ENCODE measurements at places on chromosomes 13 and 19. TPM values are rescaled to one million over a fixed set of nuclear protein-coding genes. Genes with fewer than 3 reads are reported as not detected.
A peak's percentile ranks its signal among the peaks of the same experiment; 100 is the strongest.

DNA sequence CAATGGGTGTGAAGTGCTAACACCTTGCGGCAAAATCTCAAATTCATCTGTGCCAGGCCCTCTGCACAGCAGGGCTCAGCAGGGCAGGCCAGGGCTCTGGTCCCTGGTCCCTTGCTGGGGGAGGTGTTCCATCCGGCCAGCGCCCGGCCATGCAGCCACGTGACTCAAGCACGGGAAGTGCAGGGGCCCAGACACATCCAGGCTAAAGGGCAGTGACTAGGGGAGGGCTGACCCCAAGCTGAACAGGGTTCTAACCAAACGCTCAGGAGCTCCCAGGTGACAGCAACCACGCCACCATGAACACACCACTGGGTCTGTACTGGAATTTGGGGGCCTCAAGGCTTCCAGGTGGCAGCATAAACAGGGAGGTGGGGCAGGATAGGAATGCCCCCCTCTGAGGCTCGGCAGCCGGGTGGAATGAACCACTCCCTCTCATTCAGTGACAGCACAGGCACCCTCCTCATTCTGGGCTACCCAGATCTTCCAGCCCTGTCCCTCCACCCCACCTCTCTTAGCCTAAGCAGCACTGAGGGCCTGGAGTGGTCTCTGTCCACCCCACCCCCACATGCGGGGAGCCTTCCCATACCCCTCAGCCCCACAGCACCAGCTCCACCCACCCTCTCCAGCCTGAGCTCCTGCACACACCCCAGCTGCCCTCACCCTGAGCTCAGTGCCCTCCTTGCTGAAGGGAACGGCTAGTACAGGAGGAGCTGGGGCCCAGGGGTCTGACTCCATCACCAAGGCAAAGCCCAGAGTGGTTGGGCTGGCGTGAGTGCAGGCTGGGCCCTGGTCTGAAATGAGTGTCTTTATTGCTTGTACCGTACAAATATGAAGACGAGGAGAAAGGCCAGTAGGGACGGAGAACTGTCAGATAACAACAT is 5.3 kb upstream of the CCNP start:
- DNase-seq = peak; percentile 37

DNA sequence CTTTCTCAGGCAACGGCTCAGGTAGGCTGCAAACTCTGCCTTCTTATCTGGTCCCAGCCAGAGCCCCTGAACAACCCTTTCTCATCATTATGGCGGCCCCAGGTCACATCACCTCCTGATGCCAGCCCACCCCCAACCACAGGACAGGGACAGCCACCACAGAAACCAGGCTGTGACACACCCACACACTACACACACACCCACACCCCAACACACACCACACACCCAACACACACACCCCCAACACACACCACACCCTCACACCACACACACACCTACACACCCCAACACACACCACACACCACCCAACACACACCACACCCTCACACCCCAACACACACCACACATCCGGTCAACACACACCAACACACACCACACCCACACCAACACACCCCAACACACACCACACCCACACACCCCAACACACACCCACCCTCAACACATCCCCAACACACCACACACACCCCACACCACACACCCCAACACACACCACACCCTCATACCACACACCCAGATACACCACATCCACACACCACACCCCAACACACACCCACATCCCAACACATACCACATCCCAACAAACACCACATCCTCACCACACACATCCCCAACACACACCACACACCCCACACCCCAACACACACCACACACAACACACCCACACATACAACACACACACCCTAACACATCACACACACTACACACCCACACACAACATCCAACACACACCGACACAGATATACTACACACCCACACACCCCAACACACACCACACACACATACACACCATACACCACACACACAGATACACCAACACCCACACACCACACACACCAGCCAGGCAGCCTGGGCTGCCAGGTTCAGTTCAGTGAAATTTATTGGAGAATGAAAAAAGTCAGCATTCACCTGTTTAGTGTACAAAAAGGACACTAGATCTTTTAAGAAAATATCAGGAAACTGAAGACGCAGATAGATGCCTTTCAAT is 4.2 kb upstream of the ISYNA1 start:
- no peak for DNase-seq

- DNase-seq = no peak
Observed at GRCh38 chr19:7833225-7834099, 3.4 kb downstream of the EVI5L start.

DNA sequence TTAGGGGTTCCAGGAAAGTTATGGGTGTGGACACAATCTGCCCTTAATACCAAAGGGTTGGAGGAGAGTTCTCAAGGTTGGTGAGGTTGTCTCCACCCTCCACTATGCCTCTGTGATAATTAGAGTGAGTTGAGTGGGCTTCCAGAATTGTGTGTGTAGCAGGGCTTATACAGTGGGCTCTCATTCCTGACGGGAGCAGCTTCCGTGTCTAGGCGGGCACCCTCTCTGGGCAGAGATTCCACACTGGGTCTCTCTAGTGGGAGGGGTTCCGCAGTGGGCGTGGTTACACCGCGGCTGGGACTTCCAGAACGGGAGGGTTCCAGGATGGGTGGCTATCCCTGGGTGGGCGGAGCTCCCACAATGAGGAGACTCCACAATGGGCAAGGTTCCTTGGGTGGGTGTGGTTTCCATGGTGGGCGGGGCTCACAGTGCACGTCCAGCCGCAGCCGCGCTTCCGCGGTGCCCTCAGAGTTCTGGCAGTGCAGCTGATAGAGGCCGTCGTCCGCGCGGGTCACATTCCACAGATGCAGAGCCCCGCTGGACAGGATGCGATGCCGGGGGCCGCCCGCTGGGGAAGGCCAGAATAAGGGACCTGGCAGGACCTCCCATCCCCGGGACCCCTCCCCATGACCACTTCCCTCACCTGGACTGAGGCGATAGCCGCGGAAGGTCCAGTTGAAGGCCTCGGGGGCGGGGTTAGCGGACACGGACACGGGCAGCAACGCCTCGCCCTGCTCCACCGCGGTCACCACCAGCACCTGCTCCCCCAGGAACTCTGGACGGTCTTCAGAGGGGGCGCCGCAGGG is 8.4 kb downstream of the NPHS1 start:
- DNase-seq = no peak

DNA sequence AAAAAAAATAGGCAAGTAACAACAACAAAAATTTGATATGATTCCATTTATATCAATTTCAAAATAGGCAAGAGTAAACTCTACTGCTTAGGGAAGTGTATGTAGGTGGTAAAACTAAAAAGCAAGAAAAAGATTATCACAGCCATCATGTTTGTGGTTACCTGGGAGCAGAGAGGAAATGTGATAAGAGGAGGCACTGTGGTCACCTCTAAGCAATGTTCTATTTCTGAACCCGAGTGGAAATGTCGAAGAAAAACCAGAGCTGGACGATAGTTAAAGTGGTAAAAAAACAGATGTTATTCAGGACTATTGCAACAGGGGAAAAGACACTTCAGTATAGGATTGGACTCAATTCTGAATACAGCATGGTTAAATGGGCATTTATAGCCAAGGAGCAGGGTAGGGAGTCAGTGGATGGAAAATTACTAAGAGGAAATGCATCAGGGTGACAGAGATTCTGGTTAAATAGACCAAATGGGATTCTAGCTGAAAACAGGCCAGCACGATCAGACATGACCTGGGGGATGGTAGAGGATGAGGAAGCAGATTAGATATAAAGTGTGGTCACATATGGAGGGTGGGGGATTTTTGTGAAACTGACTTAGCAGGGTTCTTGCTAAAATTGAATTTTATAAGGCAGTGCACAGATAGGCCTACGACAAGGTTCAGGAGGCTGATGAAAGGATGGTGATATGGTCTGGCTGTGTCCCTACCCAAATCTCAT is 6.0 kb upstream of the TEX30 start:
- DNase-seq = no peak

DNA sequence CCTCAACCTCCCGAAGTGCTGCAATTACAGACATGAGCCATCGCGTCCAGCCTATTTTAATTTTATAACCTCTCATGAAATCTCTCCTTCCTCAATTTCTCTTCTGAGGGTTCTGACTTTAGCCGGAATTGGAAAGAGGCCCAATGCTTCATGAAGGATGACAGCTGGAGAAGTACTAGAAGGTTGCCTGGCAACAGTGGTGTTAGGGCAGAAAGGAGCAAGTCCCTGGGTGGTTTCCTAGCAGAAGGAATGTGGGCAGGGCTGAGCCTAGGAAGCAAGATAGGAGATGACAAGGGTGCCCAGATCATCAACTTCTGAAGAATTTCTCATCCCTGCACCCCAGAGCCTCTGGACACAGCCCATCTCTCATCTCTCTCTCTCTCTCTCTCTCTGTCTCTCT is 25.8 kb downstream of the CACNG6 start:
- DNase-seq = no peak

DNA sequence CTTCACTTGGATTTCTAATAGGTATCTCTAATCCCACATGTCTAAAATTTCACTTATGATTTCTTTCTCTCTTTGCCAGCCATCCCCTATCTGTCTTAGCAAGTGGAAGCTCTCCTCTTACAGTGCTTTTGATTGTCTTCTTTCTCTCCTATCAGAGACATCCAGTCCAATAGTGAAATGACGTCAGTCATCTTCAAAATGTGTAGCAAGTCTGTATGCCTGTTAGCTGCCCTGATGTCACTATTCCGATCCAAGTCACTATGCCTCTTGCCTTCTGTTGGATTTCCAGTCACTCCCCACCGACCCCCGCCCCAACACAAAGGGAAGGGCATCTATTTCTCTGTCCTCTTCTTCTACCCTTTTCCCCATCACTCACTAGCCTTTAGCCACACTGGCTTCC is 96.4 kb downstream of the WASF3 start:
- DNase-seq = no peak

- DNase-seq = no peak
Observed at GRCh38 chr19:35455616-35456201, 7.7 kb downstream of the FFAR2 start.

GRCh38 chr13:102877303-102877702 is 31.5 kb downstream of the ERCC5 start:
- no peak for DNase-seq

- DNase-seq = peak; percentile 70
Observed at GRCh38 chr19:14363183-14364097, 17.8 kb upstream of the ADGRE5 start.

DNA sequence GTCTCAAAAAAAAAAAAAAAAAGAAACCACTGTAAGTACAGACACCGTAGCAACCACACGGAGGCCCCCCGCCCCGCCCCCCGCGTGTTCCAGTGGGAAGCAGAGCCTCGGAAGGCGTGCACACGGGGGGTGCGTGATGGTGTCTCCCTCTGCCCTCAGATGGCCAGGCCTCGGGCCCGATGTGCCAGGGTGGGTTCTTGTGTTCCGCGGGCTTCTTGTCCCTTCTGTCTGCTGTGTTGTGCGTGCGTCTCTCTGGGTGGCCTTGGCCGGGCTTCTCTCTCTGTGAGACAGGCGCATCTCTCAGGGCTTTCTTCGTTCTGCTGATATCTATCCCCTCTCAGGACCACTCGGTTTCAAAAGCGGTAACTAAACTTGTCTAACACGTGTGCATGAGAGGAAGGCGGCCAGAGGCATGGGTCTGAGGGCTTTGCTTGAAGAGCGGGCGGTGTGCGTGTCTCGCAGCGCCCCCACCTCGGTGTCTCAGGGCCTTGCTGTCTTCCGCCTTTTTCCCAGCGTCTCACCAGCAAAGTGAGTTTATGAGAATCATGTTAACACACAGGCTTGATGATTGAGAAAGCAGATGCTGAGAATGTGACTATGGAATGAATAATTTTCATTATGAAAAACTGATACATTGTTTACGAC is 12.6 kb downstream of the ATP11A start:
- DNase-seq = no peak

DNA sequence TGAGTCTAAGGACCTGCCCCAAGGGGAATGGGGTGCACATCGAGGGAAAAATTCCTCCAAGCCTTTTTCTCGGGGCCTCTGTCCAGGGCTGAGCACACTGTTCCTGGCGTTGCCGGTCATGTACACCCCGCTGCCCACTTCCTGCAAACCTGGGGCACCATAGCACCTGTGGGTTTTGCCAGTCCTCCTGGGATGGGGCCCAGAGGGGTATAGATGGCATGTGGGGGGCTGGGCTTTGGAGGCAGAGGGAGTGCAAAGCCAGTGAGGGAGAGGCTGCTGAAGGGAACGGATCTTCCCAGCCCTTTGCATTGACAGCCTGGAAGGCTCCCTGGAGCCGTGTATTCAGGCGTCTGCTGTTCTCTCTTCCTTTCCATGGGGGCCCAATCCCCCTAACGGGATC is 187.3 kb downstream of the ZNF536 start:
- no peak for DNase-seq

DNA sequence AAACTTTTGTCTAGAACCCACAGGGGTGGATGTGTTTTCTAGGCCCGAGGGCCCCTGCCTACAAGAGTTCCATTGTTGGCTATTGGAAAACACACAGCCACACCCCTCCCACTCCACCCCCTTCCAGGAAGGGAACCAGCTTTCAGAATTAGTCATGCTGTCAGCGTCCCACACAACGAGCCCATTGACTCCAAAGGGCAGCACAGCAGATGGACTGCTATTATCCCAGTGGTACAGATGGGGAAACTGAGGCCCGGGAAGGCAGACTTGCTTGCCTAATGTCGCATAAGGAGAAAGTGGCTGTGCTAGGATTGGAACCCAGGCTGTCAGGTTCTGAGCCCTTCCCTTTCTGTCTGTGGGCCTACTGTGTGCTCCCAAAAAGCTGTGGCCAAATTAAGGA is 8.1 kb upstream of the FXYD3 start:
- no peak for DNase-seq

- no peak for DNase-seq
Observed at GRCh38 chr19:13109361-13110098, 6.9 kb upstream of the LYL1 start.

- no peak for DNase-seq
Observed at GRCh38 chr13:107375701-107376340, 807.9 kb upstream of the ARGLU1 start.

- DNase-seq = no peak
Observed at GRCh38 chr13:80988391-80989151, 647.6 kb upstream of the SPRY2 start.

KIR2DL3 gene
- polyA plus RNA-seq = not detected

CEACAM7 gene
- polyA plus RNA-seq = not detected

ZNF296 gene
- polyA plus RNA-seq = 1.5 TPM

F7 gene
- polyA plus RNA-seq = 4.7 TPM

CERS1 gene
- polyA plus RNA-seq = 5.4 TPM

BRSK1 gene
- polyA plus RNA-seq = 16.7 TPM

LAMP1 gene
- polyA plus RNA-seq = 190 TPM

All from right renal pelvis (tissue), 4 donors.